ENCODE measurements at places on chromosomes 7 and 10. TPM values are rescaled to one million over a fixed set of nuclear protein-coding genes. Genes with fewer than 3 reads are reported as not detected.

GRCh38 chr7:1847260-1848001, 177.4 kb downstream of the ELFN1 start:
- DNase-seq, result no peak

DNA sequence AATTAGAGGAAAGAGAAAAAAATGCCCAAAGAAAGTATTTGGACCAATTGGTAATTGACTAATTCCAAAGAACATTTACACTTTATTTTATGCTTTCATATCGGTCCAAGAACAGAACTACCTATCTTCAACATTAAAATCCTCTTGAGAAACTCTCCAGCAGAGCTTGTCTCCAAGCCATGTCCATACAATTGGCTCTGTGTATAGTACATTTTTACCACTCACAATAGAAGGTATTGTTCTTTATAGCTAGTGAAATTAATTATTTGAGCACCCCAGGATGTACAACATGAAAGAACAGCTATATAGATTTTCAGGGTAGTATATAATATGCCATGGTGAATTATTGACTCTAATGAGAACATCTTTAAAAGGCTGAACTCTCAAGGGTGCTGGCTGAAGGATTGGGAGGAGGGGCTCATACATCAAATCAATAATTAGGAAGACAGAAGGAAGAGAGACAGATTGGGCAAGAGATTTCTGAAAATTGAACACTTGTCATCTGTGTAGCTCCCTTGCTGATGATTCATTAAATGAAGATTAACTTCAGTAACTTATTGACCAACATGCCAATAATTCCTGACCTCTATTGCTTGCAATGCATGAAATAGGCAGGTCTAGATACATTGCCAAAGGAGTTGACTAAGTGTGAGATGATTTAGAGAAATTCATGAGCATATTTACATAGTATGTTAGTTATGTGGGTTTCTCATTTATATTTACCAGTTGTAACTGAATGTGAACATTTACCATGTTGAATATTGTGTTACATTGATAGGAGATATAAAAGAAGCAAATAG, 249.7 kb downstream of the MTERF1 start:
- DNase-seq, result no peak

VAX1 gene
- polyA plus RNA-seq, result not detected

- DNase-seq, result no peak
Observed at GRCh38 chr10:22023508-22023907, 20.0 kb upstream of the DNAJC1 start.
